ENCODE measurements at places on chromosomes 12 and 14. TPM values are rescaled to one million over a fixed set of nuclear protein-coding genes. Genes with fewer than 3 reads are reported as not detected.

GRCh38 chr12:64894827-64895475, 70.5 kb downstream of the TBC1D30 start:
- no peak for DNase-seq

- no peak for DNase-seq
Observed at GRCh38 chr12:14256121-14256520, 109.4 kb upstream of the ATF7IP start.

- no peak for DNase-seq
Observed at GRCh38 chr12:126742241-126742641, 1524.7 kb upstream of the TMEM132C start.

GRCh38 chr12:62533087-62533754, 66.6 kb downstream of the MON2 start:
- no peak for DNase-seq

- no peak for DNase-seq
Observed at GRCh38 chr14:53953828-53954550, 2.6 kb downstream of the BMP4 start.

- no peak for DNase-seq
Observed at GRCh38 chr12:132162508-132163031, 18.3 kb downstream of the NOC4L start.

DNA sequence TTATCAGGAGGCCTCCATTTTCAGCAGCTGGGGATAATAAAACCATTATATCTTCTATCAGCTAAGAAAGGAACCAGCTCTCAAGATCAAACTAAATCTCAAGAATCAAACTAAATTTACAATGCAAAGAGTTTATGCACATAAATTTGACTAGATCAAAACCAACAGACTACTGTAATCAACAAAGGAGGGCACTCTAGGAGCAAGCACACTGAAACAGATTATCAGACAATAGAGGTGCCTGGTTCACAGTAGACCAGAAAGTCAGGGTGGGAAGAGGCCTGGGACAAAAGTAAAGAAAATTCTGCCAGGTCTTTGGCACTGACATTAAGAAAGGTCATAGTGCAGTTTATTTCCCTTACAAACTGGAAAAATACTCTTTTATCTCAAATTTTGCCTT, 61.0 kb downstream of the HECTD4 start:
- DNase-seq, result no peak

DNA sequence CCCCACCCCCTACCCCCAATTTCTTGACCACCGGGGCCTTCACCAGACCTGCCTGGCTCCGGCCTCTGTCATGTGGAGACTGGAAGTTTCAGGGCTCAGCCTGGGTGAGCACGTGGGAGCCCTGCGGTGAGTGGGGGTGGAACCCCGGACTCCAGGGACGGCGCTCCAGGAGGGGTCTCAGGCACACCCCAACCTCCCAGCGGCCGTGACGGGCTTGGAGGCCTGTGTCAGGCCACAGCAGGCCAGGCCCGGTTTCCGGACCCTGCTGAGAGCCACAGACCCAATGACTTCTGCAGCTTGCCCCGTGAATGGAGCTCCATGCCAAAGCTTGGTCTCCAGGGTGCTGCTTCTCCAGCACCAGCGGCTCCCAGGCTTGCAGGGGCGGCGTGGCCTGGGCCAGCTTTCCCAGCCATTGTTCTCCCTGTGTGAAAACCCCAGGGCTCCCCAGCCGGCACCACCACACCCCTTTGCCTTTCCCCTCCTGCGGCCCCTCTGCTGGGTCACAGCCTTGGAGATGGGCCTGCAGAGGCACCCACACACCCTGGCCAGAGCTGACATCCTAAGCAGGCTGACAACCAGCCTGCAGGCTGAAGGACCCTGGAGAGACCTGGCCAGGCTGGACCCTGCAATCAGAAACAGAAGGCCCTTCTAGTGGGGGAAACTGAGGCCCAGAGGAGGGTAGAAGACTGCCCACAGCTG, 186.2 kb upstream of the C14orf180 start:
- no peak for DNase-seq

- DNase-seq, result no peak
Observed at GRCh38 chr12:57166971-57167371, 19.6 kb upstream of the LRP1-AS start.

- DNase-seq, result no peak
Observed at GRCh38 chr12:119259484-119259883, 75.0 kb upstream of the CCDC60 start.

DNA sequence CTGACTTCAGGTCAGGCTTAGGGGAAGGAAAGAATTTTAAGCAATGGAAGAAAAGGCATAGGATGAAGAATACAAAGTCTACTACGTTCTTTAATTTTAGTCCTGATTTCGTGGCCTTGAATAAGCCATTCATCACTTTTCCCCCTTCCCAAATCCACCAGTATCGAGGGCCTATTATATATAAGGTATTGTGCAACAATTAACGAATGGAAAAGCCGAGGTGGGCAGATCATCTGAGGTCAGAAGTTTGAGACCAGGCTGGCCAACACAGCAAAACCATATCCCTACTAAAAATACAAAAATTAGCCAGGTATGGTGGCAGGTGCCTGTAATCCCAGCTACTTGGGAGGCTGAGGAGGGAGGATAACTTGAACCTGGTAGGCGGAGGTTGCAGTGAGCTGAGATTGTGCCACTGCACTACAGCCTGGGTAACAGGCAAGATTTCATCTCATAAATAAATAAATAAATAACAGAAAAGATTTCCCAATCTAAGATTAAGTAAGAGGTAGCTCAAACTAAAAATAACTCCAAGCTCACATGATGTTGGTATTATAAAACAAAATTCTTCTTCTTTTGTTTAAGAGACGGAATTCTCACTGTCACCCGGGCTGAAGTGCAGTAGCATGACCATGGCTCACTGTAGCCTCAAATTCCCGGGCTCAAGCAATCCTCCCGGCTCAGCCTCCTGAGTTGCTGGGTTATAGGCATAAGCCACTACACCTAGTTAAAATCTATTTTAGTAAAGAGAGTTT, 58.3 kb upstream of the NR2C1 start:
- no peak for DNase-seq

GRCh38 chr14:37665479-37665878, 70.0 kb downstream of the TTC6 start:
- no peak for DNase-seq

GRCh38 chr12:125549836-125550235, 484.6 kb downstream of the AACS start:
- no peak for DNase-seq

- no peak for DNase-seq
Observed at GRCh38 chr12:121228919-121229665, 19.2 kb downstream of the P2RX4 start.

GRCh38 chr12:119601877-119602733, 8.5 kb downstream of the TMEM233 start:
- no peak for DNase-seq

ANG gene
- polyA plus RNA-seq, result 47.3 TPM

TAS2R20 gene
- polyA plus RNA-seq, result 0.22 TPM

NR4A1 gene
- 307 TPM for polyA plus RNA-seq

ARID2 gene
- polyA plus RNA-seq, result 7.6 TPM

CLEC1B gene
- not detected for polyA plus RNA-seq
